ENCODE measurements at places on chromosomes 6 and 20.

- DNase-seq = no peak
Observed at GRCh38 chr6:19979059-19979458, 141.9 kb downstream of the ID4 start.

DNA sequence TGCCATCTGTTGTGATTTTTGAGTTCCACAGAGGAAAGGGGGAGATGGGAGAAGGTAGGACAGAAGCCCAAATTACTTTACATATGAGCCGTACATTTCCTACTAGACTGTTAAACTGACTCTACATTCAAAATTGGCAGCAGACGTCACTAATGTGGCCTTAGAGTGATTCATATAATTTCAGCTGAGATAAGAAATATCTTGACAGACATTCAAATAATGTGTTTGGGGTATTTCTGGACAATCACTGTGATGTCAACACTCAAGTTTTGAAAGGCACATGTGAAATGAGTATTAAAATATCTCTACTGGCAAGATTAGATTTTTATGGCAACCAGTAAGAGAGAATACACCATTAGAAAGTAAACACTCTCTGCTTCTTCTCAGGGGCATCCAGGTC lies 104.0 kb downstream of the MTFR2 start:
- DNase-seq = no peak

DNA sequence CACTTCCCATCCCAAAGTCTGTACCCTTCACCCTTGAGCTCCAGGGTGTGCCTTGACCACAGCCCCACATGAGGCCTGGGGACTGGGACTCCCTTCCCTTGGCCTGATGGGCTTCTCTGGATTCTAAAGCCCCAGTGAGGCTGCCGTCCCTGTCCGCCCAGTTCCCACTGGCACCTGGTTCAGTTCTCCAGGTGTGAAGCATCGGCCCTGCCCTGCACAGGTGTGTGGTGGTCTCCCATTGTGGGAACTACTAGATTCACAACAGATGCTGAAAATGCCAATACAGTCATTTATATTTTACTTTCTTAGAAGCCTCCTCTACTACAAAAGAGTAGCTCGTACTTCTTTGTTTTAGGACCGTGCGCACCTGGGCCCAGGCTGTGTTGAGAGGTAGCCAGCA lies 72.8 kb downstream of the TTLL2 start:
- DNase-seq = no peak

DNA sequence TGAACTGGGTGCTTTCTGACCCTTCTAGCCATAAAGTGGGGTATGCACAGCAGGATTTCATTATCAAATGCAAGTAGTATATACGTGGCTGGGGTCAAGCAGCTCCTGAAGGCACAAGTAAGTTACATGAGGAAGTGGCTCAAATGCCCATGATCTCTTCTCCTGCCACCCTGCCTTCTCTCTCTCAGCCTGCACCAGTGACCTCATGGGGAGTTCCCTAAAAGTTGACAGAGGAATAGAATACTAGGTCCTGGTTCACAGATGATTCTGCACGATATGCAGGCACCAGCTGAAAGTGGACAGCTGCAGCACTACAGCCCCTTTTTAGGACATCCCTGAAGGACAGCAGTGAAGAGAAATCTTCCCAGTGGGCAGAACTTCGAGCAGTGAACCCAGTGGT lies 282.0 kb downstream of the BCKDHB start:
- DNase-seq = no peak

GRCh38 chr20:37274851-37275524 lies 13.4 kb upstream of the GHRH start:
- DNase-seq = no peak

Measured in CD4-positive, alpha-beta T cell (primary cell).